ENCODE measurements at places on chromosomes 4 and X. TPM values are rescaled to one million over a fixed set of nuclear protein-coding genes. Genes with fewer than 3 reads are reported as not detected.

The CCDC158 gene
- total RNA-seq = not detected

The RHOXF2 gene
- not detected for total RNA-seq

The ASB12 gene
- total RNA-seq = not detected

The SLC38A5 gene
- total RNA-seq = 21.2 TPM

The CT83 gene
- not detected for total RNA-seq

The PASD1 gene
- total RNA-seq = not detected

The ERAS gene
- not detected for total RNA-seq

The WDR17 gene
- 0.19 TPM for total RNA-seq

The FMR1NB gene
- not detected for total RNA-seq

The CCKAR gene
- total RNA-seq = not detected

The PDZD4 gene
- not detected for total RNA-seq

The SPACA5 gene
- not detected for total RNA-seq

The SLC26A1 gene
- 0.13 TPM for total RNA-seq

The UGT2B15 gene
- not detected for total RNA-seq

The NLRP2B gene
- total RNA-seq = under 0.01 TPM

The NXF2 gene
- not detected for total RNA-seq

The GYPA gene
- not detected for total RNA-seq

The BEX1 gene
- 0.32 TPM for total RNA-seq

The ZXDA gene
- 18.3 TPM for total RNA-seq
